ENCODE measurements at places on chromosomes 5 and 9.

- no peak for DNase-seq
These were observed 27.8 kb downstream of the PTCH1 start for GRCh38 chr9:95488954-95489353.

DNA sequence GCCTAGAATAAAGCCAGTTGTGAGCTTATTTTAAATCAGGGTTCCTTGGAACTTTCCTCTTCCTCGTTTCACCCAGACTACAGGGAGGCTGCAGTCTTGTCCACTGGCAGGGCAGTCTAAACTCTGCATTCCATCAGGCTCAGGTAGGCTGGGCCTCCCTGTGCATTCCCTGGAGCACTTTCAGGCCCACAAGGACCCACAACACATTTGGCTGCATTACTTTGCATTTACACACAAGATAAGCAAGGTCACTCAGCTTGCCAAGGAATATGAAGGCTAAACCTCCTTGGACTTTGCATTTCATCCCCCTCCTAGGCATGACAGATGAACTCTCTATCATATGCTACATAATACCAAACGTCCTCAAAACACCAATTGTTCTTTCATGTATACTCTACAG is 104.2 kb downstream of the MARCHF3 start:
- no peak for DNase-seq

- DNase-seq = no peak
These were observed 93.3 kb upstream of the MAP1B start for GRCh38 chr5:72013766-72014624.

DNA sequence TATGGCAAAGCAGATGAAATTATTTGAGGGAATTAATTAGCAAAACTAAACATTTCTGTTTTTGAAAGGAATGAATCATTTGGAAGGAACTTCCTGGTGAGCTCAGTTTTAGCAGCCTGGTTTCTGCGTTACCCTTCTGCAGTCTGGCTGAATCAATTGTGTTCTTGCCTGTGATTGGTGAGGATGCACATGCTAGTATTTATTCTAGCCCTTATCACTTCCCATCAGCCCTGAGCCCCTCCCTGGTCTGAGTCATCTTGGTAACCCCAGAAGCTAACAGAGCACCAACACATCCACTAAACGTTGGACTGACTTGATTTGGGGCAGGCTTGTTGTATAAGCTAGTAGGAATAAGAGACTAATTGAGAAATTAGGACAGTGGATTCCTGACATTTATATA is 6.6 kb downstream of the TJP2 start:
- DNase-seq = peak; percentile 70

DNA sequence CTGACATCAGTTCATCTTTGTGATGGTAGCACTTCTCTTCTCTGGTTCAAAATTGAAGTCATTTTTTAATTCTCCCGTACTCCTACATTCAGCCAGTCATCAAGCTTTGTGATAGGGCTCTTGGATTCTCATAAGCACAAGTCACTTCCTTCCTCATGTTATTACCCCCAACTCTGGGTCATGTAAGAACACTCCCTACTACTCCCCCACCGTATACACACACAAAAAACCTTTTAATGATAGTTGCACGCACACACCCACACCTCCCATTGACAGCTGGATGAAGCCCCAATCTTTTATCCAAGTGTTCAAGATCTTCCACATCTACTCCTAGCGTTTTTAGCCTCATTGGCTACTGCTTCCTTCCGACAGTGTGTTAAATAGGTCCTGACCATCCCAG is 16.8 kb downstream of the KDM3B start:
- no peak for DNase-seq

DNA sequence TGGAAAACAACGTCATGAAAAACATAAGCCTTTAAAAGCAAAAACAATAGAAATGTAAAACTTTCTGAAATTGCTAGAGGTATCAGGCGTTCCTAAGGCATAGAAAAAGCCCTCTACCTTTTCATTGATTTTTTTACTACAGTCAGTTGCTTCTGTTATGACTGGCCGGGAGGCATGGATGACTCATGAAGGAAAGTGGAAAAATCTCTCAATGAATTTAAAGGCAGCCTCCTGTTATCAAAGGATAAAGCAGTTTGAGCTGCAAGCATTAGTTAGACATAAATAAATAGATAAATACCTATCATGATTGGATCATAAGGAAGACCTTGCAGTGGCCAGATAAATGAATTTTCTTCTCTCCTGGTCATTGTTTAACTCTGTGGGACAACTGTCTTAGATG is 281.6 kb downstream of the MAST4 start:
- no peak for DNase-seq

DNA sequence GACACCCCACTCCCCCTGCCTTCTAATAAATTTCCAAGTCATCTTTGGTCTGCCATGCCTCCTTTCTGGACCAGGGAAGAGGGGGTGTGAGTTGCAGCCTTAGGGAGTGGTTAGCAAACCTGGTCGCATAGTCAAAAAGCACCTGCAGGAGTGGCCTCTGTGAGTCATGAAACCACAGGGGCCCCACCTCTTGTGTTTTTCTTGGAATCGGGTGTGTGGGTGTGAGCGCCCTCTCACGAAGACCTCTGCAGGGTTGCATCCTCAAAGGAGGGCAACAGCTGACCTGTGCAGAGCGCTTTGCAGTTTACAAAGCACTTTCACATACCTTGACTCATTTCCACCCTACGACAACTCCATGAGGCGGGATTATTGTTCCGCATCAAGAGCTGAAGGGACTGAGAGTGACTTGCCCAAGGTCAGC is 36.8 kb upstream of the TEX48 start:
- DNase-seq = peak; percentile 95

- DNase-seq = no peak
These were observed 221.2 kb upstream of the ANKRD55 start for GRCh38 chr5:56454219-56454862.

DNA sequence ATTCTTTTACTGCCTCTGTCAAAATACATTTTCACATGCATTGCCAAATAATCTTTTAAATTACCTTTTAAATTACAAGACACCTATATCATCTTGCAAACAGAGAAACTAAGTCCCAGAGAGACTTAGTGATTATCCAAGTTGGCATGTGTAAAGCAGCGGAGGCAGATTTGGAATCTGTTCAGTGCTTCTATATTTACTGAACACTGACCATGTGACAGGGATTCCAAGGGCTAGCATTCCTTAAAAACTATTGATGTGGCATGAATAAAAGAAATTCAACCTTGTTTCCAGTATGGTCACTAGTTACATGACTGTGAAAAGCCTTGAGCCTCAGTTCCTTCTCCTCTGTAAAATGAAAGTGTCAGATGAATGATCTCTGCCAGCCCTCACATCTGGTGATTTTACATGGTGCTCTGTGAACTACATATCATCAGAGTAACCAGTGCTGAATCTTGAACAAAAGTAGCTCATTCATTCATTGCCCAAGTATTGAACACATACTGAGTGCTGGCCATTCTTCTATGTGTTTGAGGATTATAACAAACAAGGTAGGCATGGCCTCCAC is 71.9 kb upstream of the PPP1R2B start:
- no peak for DNase-seq

- no peak for DNase-seq
These were observed 62.8 kb downstream of the SHOC1 start for GRCh38 chr9:111731928-111732327.

DNA sequence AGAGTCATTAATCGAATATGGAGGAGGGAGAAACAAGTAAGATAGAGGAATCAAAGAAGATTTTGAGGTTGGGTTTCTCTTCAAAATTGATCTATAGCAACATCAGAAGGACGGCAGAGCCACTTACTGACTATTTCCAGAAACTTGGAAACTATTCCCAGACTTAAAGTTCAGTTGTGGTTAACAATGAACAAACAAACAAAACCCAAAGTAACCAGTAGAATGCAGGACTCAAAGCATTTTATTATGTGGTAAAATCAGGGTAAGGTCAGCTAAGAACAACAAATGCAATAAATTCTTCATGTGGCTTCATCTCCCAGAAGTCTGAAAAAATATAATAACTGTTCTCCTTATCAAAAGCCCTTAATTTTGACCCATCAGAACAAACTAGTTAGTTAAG is 54.9 kb upstream of the OSMR start:
- DNase-seq = no peak

DNA sequence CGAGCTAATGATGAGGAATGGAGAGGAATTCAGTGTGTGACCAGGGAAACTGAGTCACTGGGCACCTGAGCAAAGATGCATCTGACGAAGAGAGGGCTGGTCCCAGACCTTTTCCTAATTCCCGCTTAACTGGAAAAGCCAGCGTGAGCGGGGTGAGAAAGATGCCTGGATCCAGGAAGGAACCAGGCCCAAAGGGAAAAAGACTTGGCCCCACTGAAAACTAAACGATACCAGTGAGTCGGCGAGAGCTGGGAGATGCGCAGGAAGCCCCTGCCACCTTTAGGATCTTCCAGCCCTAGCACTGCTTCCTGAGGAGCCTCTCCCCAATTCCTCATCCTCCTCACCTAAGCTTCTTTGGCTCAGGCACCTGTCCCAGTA is 499 bp upstream of the FCHSD1 start:
- DNase-seq = no peak

GRCh38 chr5:18850216-18850615 is 1137.8 kb downstream of the CDH18 start:
- DNase-seq = no peak

- no peak for DNase-seq
These were observed 243.7 kb downstream of the PIK3R1 start for GRCh38 chr5:68459093-68459809.

- DNase-seq = no peak
These were observed 427.4 kb downstream of the CETN3 start for GRCh38 chr5:89981878-89982773.

DNA sequence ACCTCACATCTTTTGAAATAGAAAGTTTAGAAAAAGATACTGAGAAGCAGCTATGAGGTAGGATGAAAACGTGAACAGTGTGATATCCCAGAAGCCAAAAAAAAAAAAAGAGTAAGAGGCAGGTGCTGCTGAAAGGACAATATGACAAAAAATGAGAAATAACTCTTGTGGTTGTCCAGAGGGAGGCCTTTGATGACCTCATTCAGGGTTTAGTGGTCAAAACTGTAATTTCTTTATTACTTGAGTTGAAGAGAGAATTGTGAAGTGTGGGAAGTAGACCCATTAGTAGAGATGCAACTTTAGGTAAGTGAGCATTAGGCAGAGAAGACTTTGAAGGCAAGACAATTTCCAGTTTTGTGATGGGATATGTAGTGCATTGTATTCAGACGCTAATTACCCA is 1306.3 kb upstream of the ACO1 start:
- DNase-seq = no peak

- no peak for DNase-seq
These were observed 7.3 kb downstream of the FBP2 start for GRCh38 chr9:94586316-94586715.

DNA sequence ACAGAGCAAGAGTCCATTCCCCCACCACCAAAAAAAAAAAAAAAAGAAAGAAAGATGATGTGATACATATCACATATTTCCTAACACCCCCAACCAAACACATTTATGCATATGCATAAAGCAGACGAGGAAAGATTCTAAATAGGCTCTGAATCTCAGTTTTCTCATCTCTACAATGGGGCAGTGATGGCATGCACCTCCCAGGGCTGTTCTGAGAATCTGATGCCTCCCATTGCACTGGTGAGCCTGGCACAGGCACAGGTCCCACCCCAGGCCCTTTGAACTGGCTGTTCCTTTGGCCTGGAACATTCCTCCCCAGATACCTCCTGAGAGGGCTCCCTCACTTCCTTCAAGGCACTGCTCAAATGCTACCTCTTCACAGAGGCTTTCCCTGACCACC is 116.5 kb downstream of the C9orf50 start:
- no peak for DNase-seq

GRCh38 chr5:39213447-39214207 is 5.7 kb downstream of the FYB1 start:
- DNase-seq = no peak

- DNase-seq = no peak
These were observed 14.8 kb downstream of the SLC25A46 start for GRCh38 chr5:110753600-110753999.

GRCh38 chr5:76689321-76690036 is 26.4 kb upstream of the F2R start:
- DNase-seq = no peak

GRCh38 chr9:107971241-107971640 is 481.7 kb upstream of the KLF4 start:
- DNase-seq = no peak

- DNase-seq = no peak
These were observed 170.5 kb downstream of the COL23A1 start for GRCh38 chr5:178419651-178420050.

GRCh38 chr5:94310833-94311232 is 307.6 kb downstream of the KIAA0825 start:
- DNase-seq = no peak

GRCh38 chr9:81621785-81622259 is 67.5 kb downstream of the TLE1 start:
- DNase-seq = no peak

DNA sequence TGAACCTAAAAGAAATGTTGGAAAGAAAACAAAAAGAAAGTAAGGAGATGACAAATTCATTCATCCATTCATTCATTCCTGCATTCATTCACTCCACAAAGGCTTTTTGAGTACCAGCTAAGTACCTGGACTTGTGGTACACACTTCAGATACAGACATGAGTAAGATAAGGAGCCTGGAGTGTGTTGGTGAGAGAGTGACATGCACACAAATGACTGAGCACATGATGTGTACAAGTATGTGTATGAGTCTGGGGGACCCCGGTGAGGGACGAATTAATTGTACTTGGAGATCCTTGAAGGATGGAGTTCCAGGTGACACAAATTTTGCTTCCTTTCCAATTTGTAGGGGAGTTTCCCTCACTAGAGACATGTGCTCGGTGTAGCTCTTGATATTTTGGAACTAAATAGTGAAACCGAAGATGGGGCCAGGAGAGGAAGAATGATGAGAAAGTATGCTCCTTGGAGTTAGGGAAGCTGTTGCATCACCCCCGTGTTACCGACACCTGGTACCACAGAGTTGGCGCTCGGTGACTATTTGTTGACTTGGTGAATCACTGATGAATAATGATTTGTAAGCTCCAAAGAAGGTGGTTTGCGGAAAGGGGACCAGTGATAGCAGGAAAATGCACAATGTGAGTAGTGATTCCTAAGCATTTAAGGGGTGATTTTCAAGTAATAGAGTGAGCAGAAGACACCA is 509.8 kb downstream of the CCDC171 start:
- no peak for DNase-seq

GRCh38 chr9:109912726-109913460 is 132.9 kb downstream of the PALM2AKAP2 start:
- no peak for DNase-seq

- no peak for DNase-seq
These were observed 299.5 kb downstream of the SLIT3 start for GRCh38 chr5:169001394-169001793.

GRCh38 chr9:122265149-122265915 is 650 bp downstream of the MRRF start:
- peak; percentile 34 for DNase-seq

- no peak for DNase-seq
These were observed 23.9 kb downstream of the VCP start for GRCh38 chr9:35048511-35048910.

Measured in CD4-positive, alpha-beta T cell treated with Interleukin-15 for 4 hours (primary cell).